SJCRH30 (cell line): ENCODE measurements at places on chromosomes 3 and 15.

- no peak for DNase-seq
Observed at GRCh38 chr3:194941956-194942511, 256.4 kb downstream of the FAM43A start.

GRCh38 chr3:34008191-34008590, 209.8 kb downstream of the PDCD6IP start:
- DNase-seq: no peak

GRCh38 chr3:13308380-13308801, 111.7 kb downstream of the NUP210 start:
- DNase-seq: no peak

DNA sequence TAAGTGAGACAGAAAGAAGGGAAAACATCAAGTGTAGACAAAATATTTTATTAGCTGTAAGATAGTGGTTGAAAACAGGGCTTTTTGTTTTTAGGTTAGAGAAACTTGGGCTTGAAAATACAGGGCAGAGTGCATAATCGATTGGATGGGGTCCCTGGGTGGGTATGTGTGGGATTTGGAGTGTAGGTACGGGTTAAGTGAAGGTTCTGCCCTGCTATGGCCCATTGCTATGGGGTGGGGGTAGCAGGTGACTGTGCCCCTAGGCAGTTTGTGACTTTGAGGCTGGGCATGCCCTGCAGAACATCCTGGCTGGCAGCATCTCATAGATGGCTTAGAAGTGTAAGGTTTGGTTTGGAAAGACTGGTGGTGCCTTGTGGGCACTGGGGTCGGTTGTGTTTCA, 3.7 kb upstream of the FAM131A start:
- no peak for DNase-seq

GRCh38 chr3:15467227-15468181, 40.1 kb downstream of the EAF1 start:
- DNase-seq: no peak

- DNase-seq: no peak
Observed at GRCh38 chr15:91553196-91553854, 300.2 kb upstream of the SLCO3A1 start.

DNA sequence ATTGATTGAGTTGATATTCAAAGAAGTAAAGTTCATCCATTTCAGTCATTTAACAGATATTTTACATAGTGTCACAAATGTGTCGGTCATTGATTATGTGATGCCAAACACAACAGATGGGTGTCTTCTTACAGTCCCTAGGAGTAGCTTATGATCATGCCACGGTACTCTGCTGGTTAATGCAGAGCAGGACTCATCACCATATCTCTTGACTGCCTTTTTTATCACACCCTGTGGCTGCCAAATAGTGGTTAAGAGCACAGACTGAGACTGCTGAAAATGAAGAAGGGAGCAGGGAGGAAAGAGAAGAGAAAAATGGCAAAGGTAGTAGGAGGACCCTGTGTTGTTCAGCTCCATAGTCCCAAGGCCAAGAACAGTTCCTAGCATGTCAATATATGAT, 12.8 kb upstream of the TIMMDC1 start:
- DNase-seq: no peak

DNA sequence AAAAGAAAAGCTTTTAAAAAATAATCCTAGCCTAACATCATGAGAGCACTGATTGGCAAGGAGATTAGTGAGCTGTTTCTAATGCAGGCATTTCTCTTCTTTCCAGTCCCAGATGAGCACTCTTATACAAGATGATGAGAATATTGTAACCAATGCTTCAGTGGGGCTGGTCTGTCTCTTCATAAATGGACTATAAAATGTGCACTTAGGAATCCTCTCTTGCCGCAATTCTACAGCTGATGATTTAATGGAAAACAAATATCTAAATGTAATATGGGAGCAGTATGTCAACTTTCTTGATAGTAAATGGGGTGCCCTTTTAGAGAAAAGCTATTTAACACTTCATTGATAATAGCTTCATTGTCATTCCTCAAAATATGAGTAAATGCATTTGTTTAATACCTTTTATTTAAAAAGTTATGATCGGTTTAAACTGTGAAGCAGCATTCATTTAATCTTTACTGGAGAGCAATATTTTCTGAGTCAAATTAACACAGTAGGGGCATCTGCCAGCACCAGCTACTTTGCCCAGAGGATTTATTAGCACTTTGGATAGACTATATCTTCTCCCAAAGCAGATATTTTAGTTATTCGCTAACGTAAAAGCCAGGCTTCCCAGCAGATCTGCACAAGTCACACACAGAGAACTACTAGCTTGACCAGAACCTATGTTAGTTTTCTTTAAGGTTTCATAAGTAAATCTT, 985.9 kb downstream of the DIPK2A start:
- no peak for DNase-seq

DNA sequence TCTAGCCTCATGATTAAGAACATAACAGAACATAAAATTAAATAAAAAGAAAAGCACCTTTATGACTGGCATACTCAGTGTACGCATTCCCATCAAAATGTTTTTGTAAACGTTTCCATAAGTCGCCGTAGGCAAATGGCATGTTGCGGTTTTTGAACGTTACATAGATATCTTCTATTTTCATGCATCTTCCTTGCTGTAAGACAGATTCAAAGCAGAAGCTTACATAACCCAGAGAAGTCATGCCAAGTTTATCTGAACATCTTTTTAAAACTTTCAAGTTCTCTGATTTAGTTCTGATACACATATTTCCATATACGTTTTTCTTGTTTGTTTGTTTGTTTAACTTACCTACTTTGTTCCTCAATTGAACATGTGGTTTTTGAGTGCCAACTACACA, 388.6 kb downstream of the GABRG3 start:
- no peak for DNase-seq

- no peak for DNase-seq
Observed at GRCh38 chr3:126672741-126673140, 17.8 kb upstream of the TXNRD3 start.

DNA sequence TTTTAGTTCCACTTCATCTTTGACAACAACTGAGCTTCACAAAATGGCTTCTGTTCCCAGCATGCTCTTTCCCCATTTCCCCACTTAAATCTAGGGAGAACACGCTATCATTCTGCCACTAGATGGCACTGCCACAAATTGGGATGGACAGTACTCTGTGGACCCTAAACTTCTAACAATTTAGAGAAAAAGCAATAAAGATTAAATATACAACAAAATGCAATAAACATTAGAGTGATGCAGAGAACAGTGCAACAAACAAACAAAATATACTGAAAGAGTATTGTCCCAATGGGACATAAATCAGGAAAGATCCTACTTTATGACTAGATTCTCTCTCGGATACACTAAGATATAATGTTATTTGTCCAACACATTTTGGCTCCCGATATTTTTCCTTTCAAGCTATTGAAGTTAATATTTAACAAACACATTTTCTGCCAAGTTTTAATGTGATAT, 169.7 kb upstream of the TMCO5A start:
- DNase-seq: peak; percentile 78

DNA sequence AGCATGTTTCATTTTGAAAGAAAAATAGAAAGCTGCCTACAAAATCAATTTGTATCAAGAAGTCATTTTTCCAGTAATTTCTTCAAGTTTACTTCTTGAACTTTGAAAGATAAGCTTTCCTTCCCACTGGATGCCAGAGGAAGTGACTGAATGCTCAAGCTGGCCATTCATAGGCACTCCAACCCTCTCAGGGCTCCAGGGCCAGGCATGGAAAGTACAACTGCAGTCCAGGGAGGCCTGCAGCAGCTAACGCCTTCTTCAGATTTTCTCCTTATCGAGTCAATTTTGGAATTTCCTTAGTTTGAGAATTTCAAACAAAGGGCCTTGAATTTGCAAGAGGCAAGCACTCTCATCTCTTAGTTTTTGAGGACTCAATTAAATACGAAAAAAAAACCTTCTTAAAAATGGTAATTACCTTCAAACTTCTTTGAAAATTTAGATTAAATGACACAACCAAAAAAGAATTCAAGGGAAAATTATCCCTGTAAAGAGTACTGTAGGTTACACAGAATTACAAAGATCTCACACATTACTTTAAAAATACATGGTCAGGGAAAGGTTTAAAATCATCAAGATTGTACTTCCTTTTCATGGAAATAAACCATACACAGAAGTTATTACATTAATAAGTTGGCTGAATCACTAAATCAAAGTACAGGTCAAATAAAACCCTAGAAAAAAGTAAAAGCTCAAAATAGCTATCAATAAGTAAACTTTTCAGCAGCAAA, 2.5 kb downstream of the UBP1 start:
- DNase-seq: no peak

- peak; percentile 98 for DNase-seq
Observed at GRCh38 chr15:70742928-70743327, 20.4 kb downstream of the UACA start.

- no peak for DNase-seq
Observed at GRCh38 chr3:143608966-143609365, 239.3 kb downstream of the SLC9A9 start.

- DNase-seq: no peak
Observed at GRCh38 chr3:184537885-184538665, 23.5 kb upstream of the EPHB3 start.

- DNase-seq: no peak
Observed at GRCh38 chr15:59174151-59174834, 32.4 kb upstream of the LDHAL6B start.

DNA sequence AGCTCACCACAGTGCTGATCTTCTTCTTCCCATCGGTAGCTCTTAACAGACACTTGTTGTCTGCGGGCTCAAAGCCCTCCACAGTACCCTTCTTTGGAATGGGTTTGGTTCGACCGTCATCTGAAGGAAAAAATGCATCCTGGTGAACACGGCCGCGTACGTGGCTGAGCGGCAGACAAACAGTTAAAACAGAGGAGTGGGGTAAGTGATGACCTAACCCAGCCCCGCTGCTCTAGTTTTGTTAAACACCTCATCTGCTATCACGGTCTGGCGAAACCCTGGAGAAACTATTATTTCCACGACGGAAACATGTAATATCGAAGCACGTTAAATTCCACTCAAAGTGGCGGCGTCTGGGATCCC, 725 bp downstream of the SRP14 start:
- no peak for DNase-seq

DNA sequence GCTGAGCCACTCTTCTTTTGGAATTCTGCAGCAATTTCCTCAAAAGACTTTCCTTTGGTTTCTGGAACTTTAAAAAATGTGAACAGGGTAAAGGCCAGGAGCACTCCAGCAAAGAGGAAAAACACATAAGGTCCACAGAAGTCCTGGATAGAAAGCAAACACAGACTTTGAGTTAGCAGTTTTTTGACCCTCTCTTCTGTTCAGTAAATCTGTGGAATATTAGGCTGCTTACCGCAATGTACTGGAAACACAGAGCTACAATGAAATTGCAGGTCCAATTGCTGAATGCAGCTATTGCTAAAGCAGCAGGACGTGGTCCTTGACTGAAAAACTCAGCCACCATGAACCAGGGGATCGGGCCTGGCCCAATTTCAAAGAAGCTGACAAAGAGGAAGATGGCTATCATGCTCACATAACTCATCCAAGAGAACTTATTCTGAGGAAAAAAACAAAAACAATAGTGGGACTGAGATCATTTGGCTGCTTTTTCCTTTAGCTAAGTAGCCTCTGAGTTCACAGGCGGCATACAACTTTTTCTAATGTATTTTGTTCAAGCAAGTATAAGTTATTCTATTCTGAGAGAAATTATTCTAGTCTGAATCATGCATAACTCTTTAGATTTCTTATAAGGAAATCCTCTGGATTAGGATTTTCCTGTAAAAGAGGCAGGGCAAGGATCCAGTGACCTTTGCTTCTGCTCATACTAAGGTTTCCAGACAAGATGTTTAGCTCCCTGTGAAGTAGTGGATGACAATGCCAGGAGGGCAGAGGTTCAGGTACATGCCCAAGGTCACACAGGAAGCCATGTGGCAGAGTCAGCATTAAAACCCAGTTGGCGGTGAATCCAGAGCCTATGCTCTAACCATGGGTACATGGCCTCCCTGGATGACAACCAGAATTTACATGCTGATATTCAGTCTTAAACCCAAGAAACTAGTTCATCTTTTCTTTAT, 28.3 kb downstream of the SLC2A2 start:
- DNase-seq: no peak

DNA sequence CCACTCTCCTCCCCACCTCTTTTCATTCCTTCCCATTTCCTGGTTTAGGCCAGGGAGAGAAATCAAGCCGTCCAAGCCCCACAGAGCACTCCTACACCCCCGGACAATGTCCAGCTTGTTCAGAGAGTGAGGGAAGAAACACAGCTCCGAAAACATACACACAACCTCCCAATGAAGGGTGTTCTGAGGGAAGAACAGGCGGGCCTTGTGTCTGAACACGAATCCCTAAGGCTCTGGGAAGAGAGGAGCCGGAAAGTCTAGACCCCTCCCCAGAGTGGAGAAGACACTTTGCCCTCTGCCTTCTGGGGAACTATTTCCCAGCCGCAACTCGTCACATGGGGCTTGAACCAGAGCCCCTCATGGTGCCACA, 30.5 kb downstream of the ACAN start:
- no peak for DNase-seq

GRCh38 chr15:95300958-95301357, 1029.5 kb upstream of the NR2F2 start:
- no peak for DNase-seq

- no peak for DNase-seq
Observed at GRCh38 chr3:146969356-146969755, 364.2 kb upstream of the PLSCR5 start.

DNA sequence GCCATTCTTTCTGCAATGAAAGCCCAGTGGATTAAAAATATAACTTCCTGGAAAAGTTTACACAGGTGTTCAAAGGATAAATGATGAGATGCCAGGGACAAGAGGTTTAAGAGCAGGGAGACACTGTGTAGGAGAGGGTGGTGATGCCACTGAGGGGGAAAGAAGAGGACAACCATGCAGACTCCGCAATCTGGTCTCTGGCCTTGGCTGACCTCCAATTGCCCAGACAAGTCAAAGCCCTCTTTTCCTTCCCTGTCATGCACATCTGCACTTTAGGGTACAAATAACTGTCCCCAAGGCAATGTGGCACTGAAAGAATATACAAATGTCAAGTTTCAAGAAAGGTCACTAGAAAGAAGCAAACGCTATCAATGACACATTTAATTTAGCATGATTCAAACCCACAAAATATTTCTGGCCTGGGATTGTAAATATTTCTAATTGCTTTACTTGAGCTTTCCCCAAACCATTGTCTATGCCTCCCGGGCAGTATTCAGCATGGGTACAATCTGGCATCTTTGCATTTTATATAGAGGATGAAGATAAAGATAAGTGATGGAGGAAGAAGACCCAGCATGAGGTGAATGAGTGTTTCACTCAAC, 319.4 kb downstream of the PLCL2 start:
- DNase-seq: no peak
